Right kidney (tissue), 9 donors: ENCODE measurements at places on chromosomes 6 and 20.

DNA sequence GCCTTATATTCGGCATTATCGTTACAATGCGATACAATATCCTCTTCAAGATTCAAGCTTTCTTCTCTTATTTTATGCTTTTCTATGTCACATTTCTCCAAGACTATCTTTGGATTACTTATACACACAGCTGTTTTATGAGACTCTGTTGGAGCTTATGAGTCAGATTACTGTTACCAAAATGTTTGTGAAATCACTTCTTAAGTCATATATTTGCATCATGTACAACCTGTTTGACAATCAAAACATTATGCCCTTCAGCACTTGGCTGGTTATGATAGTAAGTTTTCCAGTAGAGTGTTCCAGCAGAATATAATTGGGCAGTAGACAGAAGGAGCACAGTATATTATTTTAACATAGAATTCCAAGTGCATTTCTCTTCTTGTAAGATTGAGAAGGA is 35.2 kb downstream of the BMP6 start:
- no peak for DNase-seq

- DNase-seq, result no peak
Observed at GRCh38 chr6:14974792-14975470, 270.9 kb upstream of the JARID2 start.

GRCh38 chr20:55160996-55161395 is 685.6 kb downstream of the DOK5 start:
- no peak for DNase-seq

- DNase-seq, result no peak
Observed at GRCh38 chr6:33750244-33750991, 3.7 kb upstream of the IP6K3 start.

GRCh38 chr20:36971103-36971502 is 19.6 kb upstream of the SAMHD1 start:
- DNase-seq, result no peak

GRCh38 chr20:41594514-41595322 is 23.5 kb downstream of the CHD6 start:
- DNase-seq, result no peak

DNA sequence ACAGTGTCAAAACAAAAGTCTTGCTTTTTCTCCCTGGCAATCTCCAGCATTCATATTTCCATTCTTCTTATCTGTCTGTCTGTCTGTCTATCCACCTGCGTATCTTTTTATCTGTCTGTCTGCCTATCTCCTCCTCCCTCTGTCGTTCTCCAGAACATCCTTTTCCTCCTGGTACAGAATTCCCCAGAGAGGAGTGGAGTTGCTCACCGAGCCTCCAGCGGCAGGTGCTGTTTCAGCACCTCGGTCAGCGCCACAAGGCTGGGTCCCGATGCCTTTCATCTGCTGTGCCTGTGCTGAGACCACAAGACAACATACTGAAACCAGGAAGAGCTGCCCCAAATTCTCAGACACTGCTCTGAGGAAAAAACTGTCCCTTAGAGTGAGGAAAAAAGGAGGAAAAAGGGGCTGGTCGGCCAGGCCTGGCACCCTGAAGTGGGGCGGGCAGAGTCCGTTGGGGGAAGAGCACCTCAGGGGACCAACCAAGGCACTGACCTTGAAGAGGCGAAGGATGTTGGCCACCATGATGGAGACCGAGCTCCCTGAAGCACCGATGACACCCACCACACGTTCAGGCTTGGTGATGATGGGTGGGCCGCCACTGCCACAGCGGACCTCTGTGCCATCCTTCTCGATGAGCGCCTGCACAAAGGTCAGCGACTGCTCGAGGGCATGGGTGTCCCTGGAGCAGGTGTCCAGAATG is 13.3 kb downstream of the GRM4 start:
- DNase-seq, result no peak

GRCh38 chr20:54611708-54612412 is 136.5 kb downstream of the DOK5 start:
- no peak for DNase-seq

- peak; percentile 74 for DNase-seq
Observed at GRCh38 chr6:166626177-166627032, 646 bp downstream of the RPS6KA2 start.
